ENCODE measurements at places on chromosomes 11 and 22.

DNA sequence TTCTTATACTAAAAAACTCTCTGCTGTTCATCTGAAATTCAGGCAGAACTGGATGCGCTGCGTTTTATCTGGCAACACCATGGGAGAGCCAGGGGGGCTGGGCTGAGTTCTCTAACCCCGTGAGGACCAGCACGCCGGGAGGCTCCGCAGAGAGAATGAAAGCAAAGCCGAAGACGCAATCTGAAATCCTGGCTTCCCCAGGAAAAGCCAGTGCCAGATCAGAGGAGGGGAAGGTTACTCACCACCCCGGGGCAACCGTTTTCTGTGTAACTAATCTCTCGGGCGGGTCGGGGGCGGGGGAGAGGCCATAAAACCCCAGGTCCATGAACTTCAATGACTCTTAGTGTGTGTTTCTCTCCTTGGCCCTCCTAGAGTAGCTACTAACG lies 99.4 kb downstream of the SHANK2 start:
- peak; percentile 48 for DNase-seq

DNA sequence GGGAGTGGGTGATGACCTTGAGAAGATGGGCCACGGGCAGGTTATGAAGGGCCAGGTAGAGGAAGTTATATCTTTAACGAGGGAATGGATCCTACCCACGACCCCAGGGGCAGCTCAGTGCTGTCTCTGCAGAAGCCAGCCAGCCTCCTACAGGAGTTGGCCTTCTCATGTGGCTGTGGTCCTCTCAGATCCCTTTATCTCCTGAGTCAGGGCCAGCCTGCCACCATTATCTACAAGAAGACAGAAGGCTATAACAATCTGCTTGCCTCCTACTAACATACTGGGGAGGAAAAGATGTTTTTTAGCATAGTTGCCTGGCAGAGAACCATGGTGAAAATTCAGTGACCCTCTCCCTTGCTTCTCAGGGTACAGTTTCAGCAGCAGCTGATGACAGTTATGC lies 7.0 kb upstream of the YWHAH start:
- no peak for DNase-seq

GRCh38 chr11:90284171-90284570 lies 61.3 kb upstream of the CHORDC1 start:
- no peak for DNase-seq

DNA sequence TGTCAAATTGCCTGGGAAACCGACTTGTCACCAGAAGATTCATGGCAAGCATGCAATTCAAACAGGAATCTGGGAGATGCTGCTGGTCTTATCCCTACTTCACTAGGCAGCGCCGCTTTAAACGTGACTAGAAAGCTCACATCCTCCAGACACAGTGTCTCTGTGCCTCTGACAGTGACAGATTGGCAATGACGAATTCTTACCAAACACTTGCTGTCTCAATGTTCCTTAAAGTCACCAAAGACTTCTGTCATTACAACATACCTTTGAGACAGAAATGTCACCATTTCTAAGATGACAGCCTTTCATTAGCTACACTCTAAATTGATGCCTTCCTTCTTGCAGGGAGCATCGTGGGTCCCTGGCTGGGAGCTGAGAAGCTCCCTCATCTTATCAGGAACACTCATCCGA lies 197.8 kb downstream of the CWF19L2 start:
- DNase-seq = no peak

- DNase-seq = no peak
These were observed 1.1 kb upstream of the RIN1 start for GRCh38 chr11:66337103-66337899.

DNA sequence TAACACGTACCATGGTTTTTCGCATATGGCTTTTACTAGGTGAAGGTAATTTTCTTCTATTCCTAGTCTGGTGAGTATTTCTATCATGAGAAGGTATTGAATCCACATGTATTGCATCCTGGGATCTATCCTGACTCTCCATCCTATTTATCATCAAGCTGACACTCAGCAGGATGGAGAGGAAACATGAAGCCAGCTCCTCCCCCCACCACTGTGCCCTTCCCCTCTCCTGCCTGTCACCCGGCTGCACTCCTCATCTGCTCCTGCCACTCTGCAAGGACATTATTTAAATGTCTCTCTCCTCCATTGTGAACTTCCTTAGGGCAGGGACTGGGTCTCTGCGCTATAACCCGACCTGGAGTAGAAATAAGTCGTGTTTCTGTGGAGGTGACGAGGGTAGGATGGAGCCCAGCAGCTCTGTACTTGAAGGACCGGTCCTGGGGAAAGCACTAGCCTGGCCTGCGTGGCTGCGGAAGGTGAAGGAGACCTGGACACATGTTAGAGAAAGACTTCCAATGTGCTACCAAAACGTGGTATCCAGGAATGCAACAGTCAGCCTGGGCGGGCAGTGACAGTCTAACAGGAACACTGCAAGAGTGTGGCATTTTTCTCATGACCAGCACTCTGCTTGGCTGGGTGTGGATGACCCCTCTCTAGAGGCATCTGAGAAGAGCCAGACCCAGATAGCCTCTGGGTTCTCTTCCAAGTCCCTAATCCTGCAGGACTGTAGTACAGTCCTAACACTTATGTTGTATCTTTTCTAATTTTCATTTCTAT lies 111.2 kb downstream of the MICAL3 start:
- peak; percentile 68 for DNase-seq

- DNase-seq = no peak
These were observed 145.2 kb upstream of the SYT13 start for GRCh38 chr11:45431046-45432018.

DNA sequence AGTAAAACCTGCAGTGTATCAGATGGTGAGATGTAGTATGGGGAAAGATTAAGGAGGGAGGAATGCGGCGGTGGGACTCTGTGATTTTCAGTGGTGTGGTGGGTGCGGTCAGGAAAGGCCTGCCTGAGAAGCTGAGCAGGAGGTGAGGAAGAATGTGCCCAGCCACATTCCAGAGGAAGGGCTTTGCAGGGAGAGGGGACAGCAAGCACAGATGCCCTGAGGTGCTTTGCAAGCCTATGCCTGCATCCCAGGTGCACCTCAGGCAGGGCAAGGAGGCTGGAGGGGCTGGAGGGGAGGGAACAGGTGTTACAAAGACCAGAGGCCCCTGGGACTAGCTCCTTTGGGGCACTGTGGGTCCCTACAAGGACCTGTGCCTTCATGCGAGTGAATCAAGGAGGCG lies 42.1 kb downstream of the MYO7A start:
- DNase-seq = peak; percentile 44

DNA sequence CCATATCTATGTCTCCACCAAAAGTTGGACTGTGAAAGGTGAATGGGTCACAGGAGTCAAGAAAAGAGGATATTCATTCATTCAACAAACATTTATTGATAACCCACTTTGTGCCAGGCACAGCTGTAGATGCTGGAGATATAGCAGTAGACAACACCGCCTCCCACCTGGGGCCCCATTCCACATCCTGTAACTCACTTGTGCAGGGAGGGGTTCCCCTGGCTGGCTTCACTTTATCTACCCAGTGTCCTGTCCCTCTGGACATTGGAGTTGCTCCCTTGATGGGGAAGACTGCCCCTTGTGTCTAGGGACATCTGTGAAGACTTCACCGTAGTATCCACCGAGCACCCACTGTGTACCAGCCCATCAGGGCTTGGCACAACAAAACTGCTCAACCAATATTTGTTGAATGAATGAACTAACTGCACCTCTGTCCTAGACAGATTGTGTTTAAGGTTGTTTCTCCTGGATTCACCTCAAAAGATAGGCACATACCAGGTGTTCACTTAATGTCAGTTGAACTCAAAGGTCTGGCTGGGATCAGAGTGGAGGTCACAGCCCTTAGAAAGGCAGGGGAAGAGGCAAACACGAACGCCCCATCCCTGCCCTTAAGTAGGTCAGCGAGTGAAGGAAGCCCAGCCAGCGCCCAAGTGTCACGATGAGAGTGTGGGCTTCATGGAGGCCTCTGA lies 1.4 kb upstream of the OVOL1 start:
- no peak for DNase-seq

GRCh38 chr22:27845644-27846043 lies 44.1 kb upstream of the MN1 start:
- no peak for DNase-seq

GRCh38 chr11:13728076-13728475 lies 59.6 kb downstream of the FAR1 start:
- no peak for DNase-seq

- peak; percentile 57 for DNase-seq
These were observed 23.5 kb downstream of the TP53I11 start for GRCh38 chr11:44927174-44927661.

- no peak for DNase-seq
These were observed 13.6 kb downstream of the RNF215 start for GRCh38 chr22:30373331-30374325.

DNA sequence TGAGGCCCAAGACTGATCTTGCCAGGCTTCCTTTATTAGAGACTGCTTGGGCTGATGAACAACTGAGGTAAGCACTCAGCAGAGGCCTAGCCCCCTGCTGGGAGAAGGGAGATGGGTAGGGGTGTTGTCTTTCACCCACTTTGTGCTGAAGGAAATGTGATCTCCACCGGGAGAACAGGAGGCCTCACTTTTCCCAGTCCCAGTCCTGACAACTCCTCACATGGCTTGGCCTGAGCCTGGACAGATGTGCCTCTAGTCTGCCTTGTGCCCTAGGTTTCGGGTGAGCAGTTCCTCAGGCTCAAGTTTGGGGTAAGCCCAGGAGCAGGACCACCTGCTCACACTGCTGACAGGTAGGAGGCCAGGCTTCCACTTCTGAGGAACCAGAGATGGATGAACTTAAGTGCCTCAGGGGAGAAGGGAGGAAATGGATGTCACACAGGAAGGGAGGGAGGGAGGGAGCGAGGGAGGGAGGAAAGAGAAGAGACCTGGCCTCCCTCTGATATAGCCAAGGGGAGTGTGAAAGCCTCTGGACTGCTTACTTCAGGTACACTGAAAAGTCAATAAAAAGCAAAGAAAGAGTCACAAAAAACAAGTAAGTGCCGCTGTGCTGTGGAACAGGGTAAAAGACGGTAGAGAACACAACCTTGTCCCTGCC lies 8.1 kb downstream of the CLPB start:
- no peak for DNase-seq

- peak; percentile 65 for DNase-seq
These were observed 14.0 kb upstream of the FLRT1 start for GRCh38 chr11:64021757-64022093.

DNA sequence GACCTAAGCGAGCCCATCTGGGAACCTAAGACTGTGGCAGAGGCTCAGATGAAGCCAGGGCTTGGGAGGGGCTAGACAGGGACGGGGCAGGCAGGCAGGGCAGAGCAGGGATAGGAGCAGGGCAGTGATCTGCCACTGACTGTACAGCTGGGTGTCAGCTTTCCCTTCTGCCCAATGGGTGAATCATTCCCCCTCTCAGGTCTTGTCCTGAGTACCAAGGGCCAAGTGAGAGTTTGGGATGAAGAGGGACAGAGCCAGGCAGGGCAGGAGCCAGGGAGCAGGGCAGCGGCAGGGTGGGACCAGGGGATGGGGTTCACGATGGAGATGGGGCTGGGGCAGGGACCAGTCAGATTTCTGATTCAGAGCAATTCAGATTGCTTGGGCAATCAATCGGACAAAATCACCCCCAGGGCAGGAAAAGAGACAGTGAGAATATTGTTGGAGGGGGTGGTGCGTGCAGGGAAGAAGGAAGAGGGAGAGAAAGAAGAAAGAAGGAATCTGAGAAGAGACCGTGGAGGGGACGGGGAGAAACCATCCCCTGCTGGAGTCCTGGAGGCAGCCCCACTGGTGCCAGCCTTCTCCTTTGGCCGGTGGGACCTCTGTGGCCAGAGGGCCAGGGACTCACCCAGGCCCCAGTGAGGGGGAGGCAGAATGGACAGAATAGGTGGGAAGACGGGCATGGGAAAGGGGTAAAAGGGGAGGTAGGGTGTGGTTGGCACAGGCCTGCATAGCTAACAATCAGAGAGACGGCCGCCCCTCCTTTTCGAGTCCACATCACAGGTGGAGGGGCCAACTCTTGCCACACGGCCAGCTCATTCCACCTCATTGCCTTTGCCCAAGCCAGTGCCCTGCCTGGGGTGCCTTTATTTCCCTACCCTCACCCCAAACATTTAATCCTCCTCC lies 47.2 kb downstream of the CYTH4 start:
- no peak for DNase-seq

DNA sequence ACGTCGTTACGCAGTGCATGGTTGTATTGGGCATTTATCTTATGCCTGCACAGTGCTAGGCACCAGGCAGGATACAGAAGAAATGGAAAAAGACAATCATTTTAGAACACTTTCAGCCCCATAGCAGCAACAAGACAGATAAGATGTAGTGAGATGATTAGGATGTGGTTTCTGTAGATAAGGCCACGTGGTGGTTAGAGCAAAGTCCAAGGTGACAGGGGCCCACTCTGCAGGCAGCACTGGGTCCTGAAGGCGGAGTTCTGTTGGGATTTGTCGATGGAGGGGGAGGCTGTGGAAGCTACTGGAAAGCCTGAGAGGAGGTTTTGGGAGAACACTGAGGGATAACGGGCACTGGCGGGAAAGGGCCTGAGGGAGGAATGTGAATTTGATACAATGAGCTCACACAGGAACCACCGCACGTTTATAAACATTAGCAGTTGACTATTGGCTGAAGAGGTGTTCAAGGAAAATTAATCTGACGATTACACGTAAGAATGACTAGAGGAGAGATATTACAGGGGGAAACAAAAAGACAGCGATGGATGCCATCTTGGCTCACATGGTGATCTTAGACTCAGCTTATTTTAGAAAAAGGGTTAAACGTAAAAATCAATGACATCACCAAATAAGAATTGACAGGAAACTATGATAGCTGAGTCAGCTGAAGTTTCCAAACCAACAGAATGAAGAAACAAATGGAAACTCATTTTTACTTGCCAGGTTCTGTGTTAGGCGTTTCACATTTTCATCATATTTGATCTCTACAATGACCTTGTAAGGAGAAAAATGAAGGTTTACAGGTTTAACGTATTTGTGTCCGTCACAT lies 551.0 kb downstream of the OPCML start:
- no peak for DNase-seq

DNA sequence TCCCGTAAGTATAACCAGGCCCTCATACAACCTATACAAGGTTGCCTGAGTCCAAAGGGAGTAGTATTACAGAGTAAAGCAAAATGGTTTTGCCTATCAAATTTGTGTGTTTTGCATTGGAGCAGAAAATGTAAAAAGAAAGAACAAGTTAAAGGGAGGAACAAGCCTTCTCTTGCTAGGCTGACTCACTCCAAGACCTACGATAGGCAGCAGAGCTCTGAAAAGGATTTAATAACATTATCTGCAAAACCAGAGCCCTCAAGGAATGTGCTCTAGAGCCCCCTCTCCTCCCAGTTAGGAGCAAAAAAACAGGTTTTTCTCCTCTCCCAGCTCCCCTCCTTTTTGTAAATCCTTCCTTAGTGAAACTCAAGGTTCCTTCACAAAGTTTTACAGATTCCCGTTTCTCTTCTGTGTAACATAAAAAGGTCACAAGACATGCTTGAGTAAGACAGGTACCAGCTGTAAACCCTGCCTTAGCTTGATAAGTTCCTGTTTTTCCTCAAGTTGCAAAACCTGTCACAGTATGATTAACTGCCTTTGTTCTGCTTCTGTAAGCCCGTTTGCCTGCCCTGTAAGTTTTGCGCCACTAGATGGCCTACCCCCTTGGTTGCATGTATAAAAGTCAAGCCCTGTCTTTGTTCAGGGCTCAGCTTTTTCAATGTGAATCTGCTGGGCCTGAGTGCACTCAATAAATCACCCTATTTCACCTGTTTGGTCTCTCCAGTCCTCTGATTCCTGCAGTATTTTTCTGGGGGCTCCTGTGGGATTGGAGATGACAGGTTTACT lies 498.2 kb downstream of the KCNA4 start:
- DNase-seq = peak; percentile 22
